ENCODE measurements at places on chromosomes 3 and 15.
A peak's percentile ranks its signal among the peaks of the same experiment; 100 is the strongest.

- no peak for DNase-seq
Measured at GRCh38 chr3:110623571-110623970, 448.0 kb upstream of the NECTIN3 start.

GRCh38 chr3:167829071-167829470, 93.5 kb downstream of the SERPINI1 start:
- DNase-seq: no peak

DNA sequence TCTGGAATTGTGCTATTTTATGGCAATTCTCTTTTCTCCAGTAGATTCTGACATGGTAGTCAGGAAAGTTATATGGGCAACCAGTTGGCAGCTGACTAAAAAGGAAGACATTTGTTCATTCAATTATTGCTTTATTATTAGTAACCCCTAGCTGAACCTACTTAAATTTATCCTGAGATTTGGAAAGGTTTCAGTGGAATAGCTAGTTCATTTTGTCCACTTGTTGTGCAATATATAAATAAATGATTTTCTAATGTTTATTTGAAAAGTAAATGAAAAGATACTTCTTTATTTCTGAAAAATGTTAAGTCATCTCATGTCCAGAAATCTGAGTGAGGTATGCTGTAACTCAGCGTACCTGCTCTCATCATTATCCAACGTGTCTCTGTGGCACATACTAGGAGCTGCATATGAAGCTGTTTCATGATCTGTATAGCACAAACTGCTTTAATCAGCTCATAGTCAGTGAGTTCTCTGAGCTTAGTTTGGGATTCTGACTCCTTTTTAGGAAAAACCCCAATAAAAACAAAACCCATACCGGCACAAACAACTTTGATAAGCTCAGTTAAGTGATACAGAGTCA, 35.9 kb downstream of the RARB start:
- DNase-seq: no peak

DNA sequence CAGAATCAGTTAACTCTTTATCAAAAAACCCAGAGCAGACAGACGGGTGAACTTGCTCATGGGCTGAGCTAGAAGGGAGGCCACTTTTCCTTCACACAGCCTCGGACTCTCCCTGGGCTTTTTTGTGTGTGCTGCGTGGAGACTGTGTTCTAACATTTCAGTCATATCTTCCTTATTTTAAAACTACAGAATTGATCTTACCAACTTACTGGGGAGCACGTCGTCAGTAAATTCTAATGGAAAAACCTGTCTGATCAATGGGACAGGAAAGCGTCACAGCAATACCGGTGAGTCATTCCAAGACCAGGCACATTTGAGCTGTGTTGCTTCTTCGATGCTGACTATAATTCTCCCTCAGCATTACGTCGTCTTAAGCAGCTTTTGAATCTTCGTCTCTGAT, 145.1 kb downstream of the LPP start:
- no peak for DNase-seq

- DNase-seq: no peak
Measured at GRCh38 chr3:28247286-28247685, 5.9 kb downstream of the CMC1 start.

DNA sequence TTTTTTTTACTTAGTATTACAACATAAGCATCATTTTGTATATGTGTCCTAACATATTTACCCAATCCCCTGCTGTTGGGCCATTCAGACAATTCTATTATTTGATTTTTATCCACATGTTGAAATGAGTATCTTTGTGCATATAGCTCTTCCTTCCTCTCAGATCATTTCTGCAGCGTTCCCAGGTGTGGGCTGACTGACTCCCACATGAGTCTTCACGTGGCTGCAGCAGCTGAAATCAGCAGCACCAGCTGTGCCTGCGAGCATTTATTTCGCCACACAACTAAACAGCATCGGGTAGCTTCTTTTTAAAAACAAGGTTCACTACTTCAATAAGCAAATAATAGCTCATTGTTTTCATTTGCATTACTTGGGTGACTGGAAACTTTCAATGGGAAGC, 44.5 kb upstream of the PDE8A start:
- peak; percentile 85 for DNase-seq

- no peak for DNase-seq
Measured at GRCh38 chr15:80525853-80526252, 121.7 kb downstream of the ARNT2 start.

Data from suppressor macrophage (primary cell).